AG08395 (cell line): ENCODE measurements at places on chromosomes 1 and 21.

- DNase-seq = peak; percentile 72
These were observed 3.1 kb upstream of the ARHGEF2 start for GRCh38 chr1:155981266-155982088.

DNA sequence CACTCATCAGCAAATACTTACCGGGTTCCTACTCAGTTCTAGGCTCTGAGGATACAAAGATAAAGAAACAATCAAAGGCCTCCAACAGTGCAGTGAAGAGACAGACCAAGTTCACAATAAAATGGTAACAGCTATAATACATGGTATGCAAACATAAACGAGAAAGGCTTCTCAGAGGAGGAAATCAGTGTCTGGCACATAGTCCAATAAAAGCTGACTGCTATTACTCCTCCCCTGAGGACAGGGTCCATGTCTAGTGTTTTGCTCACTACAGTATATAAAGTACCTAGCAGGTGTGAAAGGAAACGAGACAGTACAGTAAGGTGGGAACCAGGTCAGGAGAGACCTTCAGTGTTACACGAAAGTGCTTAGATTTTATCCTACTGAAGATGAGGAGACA is 4.3 kb downstream of the RBM34 start:
- DNase-seq = no peak

- DNase-seq = peak; percentile 45
These were observed at the start of gene CFH for GRCh38 chr1:196651637-196652215. CFH (plus strand) TSS chr1:196652043; CDS start chr1:196652118, 75 bp downstream.

- no peak for DNase-seq
These were observed 46.6 kb upstream of the MAB21L3 start for GRCh38 chr1:116064616-116065015.

GRCh38 chr1:157968946-157969345 is 24.5 kb upstream of the KIRREL1 start:
- DNase-seq = peak; percentile 82

DNA sequence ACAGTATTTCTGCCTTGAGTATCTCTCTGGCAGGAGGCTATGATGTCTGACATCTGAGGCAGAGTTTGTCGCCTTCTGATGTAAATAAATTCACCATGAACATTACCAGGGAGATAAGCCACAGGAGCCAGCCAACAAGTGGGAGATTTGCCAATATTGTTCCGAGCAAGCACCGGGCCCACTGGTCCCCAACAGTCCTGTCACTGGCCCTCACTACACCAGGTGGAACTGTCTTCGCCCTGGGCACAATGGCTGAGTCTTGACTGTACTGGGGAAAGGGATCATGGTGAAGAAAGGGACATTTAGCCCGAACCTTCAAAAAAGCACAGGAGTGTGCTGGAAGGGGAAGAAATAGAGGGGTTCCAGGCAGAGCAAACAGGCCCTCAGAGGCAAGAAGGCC is 57.4 kb downstream of the HMGB4 start:
- DNase-seq = no peak

- peak; percentile 90 for DNase-seq
These were observed 35.6 kb downstream of the NGF start for GRCh38 chr1:115302390-115302961.

DNA sequence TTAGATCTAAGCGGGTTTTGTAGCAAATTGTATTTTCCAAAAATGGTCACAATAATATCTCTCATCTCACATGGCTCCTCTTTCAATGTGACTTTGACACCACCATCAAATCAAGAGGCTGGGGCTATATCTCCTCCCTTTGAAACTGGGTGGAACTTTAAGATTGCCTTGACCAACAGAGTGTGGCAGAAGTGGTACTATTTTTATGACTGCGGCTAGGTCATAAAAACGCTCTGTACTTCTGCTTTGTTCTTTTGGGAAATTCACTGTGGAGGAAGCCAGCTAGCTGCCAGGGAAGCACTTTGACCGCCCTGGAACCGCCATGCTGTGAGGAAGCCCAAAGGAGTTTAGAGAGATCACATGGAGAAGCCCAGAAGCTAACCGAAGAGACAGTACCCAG is 50.7 kb upstream of the ACOT11 start:
- DNase-seq = no peak

DNA sequence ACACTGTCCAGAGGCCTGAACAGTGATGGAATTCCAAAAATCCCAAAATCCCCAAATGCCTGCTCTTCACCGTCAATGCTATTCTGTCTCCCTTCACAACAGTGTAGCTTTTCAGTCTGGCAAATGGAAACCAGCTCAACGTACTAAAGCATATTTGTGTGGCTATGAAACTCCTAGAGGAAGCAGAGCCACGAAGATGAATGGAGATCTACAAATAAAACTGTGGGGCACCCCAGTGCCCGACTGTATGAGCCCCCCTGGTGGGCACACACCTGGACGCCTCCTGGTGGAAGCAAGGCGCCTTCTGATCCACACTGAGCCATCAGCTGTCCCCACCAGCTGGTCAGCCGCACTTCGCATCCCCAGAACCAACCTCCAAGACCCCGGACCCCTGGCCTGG is 129.1 kb upstream of the SOD1 start:
- DNase-seq = no peak

DNA sequence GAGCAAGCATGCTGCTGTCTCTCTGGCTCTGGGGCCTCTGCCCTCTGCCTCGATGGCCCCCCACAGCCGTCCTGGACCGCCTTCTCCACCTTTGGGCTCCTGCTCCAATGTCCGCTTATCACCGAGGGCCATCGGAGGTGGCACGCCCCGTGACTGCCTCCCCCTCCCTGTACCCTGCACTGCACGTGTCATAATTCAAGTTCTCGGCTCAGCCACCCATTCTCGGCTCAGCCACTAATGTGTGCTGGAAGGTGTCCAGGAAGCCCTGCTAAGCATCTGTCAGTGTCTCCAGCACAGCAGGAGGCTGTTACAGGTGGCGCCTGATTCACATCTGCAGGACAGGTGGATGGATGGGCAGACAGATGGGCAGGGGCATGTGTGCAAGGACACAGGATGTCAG is 45.5 kb downstream of the TP73 start:
- no peak for DNase-seq

- DNase-seq = no peak
These were observed 7.1 kb downstream of the DVL1 start for GRCh38 chr1:1342061-1342562.

GRCh38 chr1:236119943-236120484 is 22.3 kb upstream of the GPR137B start:
- DNase-seq = no peak

- no peak for DNase-seq
These were observed 6.1 kb upstream of the PHLDA3 start for GRCh38 chr1:201475130-201475529.

DNA sequence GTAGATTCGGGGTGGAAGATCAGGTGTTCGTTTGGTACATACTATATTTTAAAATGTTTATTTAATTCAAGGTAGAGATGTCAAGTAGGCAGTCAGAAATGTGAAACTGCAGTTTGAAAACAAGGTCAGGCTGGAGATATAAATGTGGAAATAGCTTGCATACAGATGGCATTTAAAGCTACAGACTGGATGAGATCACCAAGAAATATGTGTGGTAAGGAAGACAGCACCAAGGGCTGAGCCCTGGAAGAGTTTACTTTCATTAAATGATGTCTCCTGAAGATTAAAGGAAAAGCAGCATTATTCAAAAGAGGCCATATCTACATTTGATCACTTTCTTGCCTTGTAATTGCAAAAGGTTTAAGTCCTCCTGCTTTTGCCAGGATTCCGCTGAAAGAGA is 271.3 kb downstream of the PTBP2 start:
- peak; percentile 53 for DNase-seq

DNA sequence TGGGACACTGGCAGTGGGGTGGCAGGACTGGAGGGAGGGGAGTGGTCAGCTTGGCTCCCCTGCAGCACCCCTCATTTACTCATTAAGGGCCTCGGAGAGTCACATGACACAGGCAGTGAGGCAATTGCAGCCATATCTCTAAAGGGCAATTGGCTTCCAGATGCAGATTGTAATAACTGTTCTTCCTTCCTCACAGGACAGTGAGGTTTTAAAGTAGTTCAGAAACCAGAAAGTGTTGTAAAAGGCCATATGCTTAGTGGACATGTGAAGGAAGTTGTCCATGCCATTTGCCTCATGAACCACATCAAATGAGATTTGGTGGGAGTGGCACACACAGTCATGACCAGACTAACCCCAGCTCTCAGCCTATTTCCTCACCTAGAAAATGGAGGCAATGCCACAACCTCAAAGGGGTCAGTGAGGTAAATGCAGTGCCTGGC is 11.1 kb downstream of the MTX1 start:
- DNase-seq = peak; percentile 4

- DNase-seq = no peak
These were observed 790 bp upstream of the TSNAX start for GRCh38 chr1:231527586-231528171.

DNA sequence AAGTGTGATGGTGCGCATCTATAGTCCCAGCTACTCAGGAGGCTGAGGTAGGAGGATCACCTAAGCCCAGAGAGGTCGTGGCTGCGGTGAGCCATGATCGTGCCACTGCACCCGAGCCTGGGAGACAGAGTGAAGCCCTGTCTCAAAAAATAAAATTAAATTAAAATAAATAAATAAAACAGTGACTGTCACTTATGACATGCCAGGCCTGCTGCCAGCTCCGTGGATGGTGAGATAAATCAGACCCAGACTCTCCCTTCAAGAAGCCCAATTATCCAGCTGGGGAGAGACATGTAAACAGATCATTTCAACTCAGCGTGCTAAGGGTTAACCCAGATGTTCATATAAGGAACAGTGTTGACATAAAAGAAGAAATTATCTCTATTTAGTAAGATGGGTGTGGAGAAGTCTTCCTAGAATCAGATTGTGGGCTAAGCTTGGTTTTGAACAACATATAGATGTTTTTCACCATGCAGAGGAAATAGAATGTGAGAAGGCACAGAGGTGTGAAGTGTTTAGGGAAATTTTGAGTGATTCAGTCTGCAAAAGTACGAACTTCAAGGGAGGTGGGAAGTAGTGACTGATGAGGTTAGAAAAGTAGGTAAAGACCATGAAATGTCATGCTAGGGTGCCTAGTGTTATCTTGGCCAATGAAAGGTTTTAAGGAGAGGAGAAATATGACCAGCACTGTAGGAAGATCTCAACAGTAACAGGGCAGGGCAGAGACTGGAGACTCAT is 18.3 kb downstream of the YARS1 start:
- no peak for DNase-seq

DNA sequence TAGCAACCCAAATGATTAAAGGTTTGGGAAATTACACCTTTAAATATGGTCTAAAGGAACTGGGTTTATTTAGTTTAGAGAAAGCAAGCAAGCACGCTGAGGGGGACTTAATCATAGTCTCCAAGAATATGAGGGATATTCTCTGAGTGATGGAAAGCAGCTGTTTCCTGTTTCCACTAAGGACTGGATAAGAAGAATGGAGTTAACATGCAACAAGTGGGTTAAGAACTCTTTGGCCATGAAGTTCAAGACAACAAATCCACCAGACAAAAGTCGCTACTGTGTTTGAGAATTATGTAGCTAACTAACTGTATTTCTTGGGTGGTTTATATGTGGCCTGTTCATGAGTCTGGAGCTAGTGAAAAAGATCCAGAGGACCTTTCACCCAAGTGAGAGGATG is 85.7 kb downstream of the TGFB2 start:
- no peak for DNase-seq

- peak; percentile 25 for DNase-seq
These were observed 18.3 kb downstream of the SYNC start for GRCh38 chr1:32684167-32684811.

DNA sequence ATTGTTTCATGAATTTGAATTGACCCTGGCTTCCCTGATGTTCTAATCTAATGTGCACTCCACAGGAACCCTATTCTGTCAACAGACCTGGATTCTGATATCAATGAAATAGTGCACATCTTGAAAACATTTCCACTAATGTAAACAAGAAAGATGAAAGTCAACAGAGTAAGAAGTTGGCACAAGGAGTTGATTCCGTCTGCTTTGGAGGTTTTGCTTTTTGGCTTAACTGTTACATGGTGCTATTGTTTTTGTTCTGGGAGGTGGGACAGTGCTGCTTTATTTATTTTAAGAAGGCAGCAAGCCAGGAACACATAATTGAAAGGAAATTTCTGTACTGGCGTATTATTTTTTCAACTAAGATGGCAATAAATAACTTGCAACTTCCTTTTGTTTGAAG is 73.3 kb downstream of the LEPR start:
- no peak for DNase-seq

DNA sequence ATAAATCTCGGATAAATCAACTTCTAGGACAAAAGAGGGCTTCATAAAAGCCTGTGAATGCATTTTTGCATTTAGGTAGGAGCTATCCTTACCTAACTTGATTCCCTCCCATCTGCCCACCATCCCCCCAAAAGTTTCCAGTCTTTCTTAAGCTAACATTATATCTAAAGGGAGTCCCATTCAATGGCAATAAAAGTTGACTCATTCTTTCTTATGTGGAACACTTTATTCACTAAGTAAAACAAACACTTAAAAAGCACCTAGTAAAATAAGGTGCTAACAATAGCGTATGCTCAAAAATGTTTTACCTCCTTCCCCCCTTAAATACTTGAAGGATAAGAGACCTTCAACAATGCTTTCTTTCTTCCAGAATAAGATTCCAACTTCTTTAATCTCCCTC is 83.8 kb downstream of the GON4L start:
- no peak for DNase-seq

DNA sequence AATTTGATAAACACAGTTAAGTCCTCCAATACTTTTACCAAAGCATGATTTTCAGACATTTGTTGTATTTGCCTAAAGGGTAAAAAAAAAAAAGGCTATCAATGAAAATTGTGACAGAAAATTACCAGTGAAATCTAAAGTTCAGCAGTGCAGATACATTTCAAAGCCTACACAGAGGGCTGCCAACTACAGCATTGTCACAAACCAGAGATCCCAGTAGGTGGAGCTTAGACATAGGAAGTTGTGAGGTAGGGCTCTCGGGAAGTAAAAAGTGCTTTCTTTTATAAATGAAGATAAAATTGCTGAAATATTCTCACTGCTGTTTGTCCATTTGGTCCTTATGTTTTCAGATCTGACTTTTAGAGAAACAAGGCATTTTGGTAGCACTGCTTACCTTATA is 123.0 kb downstream of the DYRK1A start:
- DNase-seq = no peak

- DNase-seq = peak; percentile 83
These were observed 64.3 kb downstream of the OPTC start for GRCh38 chr1:203558064-203558760.

DNA sequence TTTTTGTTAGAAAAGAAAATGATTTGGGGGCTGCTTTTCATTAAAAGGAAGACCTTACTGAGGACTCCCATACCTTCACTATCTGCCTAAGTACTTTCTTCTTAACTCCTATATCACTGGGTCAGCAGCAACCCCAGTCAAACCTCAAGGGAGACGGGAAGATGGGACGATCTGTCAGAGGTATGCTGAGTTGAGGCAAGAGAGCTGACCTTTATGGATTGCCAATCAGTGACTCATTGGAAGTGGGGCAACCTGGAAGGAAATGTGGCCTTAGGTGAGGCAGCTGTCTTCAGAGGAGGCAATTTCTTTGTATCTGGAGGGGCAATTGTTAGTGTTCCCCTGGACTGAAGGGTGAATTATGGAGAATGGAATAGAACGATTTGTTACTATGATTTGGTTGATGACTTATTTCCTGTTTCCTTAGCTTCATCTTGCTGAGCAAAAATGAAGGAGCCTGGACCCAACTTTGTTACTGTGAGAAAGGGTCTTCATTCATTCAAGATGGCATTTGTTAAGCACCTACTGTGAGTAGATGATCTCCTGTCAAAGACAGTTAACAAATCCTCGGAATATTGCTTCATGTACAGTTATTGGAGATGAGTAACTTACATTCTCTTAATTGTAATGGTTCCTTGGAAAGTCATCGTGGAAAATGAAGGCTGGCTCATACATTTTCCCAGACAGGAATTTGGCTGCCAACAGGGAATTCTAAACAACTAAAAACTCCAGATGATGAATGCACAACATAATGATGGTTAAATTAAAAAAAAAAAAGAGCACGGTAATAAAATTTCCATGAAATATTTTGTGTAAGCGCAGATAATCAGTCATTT is 134.7 kb upstream of the KCNJ15 start:
- DNase-seq = no peak
